ENCODE measurements at places on chromosomes 11 and 22. TPM values are rescaled to one million over a fixed set of nuclear protein-coding genes. Genes with fewer than 3 reads are reported as not detected.

The APOL3 gene
- total RNA-seq, result 10.4 TPM

The PGR gene
- 4.5 TPM for total RNA-seq

The RIBC2 gene
- 0.97 TPM for total RNA-seq

The ALG8 gene
- 60.9 TPM for total RNA-seq

The TRIM48 gene
- total RNA-seq, result not detected

The TESMIN gene
- total RNA-seq, result 2.6 TPM

The NPAS4 gene
- total RNA-seq, result 0.32 TPM

The C11orf97 gene
- total RNA-seq, result not detected

The OR10A2 gene
- not detected for total RNA-seq

The SESN3 gene
- total RNA-seq, result 2.3 TPM

The OR9Q1 gene
- total RNA-seq, result not detected

The SLC22A6 gene
- not detected for total RNA-seq

The CALCA gene
- not detected for total RNA-seq

The EPS8L2 gene
- total RNA-seq, result 42.5 TPM

The SULT4A1 gene
- total RNA-seq, result not detected

The HEPN1 gene
- total RNA-seq, result not detected

The NAALADL1 gene
- total RNA-seq, result 23.7 TPM

The NF2 gene
- 240 TPM for total RNA-seq

The ROM1 gene
- total RNA-seq, result 3.0 TPM

The MMP26 gene
- not detected for total RNA-seq

The SCARF2 gene
- 15.5 TPM for total RNA-seq

The ME3 gene
- 27.4 TPM for total RNA-seq

The SCGB2A2 gene
- not detected for total RNA-seq

The HTR3A gene
- not detected for total RNA-seq

The UPB1 gene
- under 0.01 TPM for total RNA-seq

The NAALAD2 gene
- 1.9 TPM for total RNA-seq

The STK33 gene
- total RNA-seq, result 2.9 TPM

The MMP10 gene
- total RNA-seq, result 0.86 TPM

The MUC5B gene
- total RNA-seq, result not detected

The OR6A2 gene
- total RNA-seq, result 0.32 TPM

The GGTLC2 gene
- total RNA-seq, result not detected

The JHY gene
- total RNA-seq, result 4.5 TPM

The ASPHD2 gene
- total RNA-seq, result 2.2 TPM

The MGAT3 gene
- 0.64 TPM for total RNA-seq

The OR5M10 gene
- total RNA-seq, result not detected

The RASL10A gene
- not detected for total RNA-seq

The DNAJB7 gene
- not detected for total RNA-seq

The MPZL3 gene
- total RNA-seq, result 0.32 TPM

The NOX4 gene
- total RNA-seq, result 5.2 TPM

The VSTM5 gene
- total RNA-seq, result 0.97 TPM

The DSCAML1 gene
- not detected for total RNA-seq

The MPPED2 gene
- total RNA-seq, result not detected

The SLC36A4 gene
- 11.9 TPM for total RNA-seq

The CKAP5 gene
- 70.5 TPM for total RNA-seq

The RIMBP3B gene
- total RNA-seq, result 0.32 TPM

The GRAP2 gene
- under 0.01 TPM for total RNA-seq

The TEX54 gene
- total RNA-seq, result not detected

The SHANK2 gene
- total RNA-seq, result 0.86 TPM

The LARGE1 gene
- total RNA-seq, result 15.5 TPM

The TMPRSS4 gene
- not detected for total RNA-seq

The BTBD18 gene
- not detected for total RNA-seq

The APOA4 gene
- total RNA-seq, result not detected
